Stimulated activated CD8-positive, alpha-beta memory T cell treated with anti-CD3 and anti-CD28 coated beads, Interleukin-7, amount 100 ng/mL, for 1 hour (primary cell): ENCODE measurements at places on chromosomes 5 and 9.
A peak's percentile ranks its signal among the peaks of the same experiment; 100 is the strongest.

GRCh38 chr9:122225312-122226141, 3.2 kb downstream of the LHX6 start:
- DNase-seq = no peak

GRCh38 chr9:116465576-116466270, 221.4 kb upstream of the TRIM32 start:
- DNase-seq = no peak

DNA sequence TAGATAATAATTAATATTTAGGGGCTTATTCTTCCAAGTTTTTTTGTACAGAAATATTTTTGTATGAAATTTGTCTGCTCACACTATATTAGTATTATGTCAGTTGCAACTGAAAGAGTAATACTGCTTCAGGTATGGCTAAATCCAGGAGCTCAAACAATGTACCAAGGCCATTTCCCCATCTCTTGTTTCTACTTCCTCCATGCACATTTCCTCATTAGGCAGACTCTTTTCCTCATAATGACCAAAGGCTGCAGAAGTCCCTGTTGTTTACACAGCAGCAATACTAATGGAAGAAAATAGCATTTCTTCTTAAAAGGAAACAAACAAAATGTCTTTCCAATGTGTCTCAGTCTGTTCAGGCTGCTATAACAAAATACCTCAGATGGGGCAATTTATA, 9.2 kb upstream of the OTULINL start:
- DNase-seq = no peak

- DNase-seq = no peak
These were observed 144.4 kb downstream of the NSG2 start for GRCh38 chr5:174189654-174190541.

DNA sequence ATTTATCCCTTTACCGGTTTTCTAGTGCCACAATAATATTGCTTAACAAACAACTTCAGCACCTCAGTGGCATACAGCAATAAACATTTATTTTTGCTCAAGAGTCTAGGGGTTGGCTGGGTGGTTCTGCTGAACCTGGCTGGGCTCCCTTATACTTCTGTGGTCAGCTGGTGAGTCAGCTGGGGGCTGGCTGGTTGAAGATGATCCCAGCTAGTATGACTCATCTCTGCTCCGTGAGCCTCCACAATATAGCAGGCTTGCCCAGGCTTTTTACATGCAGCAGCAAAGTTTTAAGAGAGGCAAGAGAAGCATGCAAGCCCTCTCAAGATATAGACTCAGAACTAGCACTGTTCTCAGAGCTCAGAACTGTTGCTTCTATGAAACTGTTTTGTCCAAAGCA, 523.5 kb upstream of the CLINT1 start:
- no peak for DNase-seq

DNA sequence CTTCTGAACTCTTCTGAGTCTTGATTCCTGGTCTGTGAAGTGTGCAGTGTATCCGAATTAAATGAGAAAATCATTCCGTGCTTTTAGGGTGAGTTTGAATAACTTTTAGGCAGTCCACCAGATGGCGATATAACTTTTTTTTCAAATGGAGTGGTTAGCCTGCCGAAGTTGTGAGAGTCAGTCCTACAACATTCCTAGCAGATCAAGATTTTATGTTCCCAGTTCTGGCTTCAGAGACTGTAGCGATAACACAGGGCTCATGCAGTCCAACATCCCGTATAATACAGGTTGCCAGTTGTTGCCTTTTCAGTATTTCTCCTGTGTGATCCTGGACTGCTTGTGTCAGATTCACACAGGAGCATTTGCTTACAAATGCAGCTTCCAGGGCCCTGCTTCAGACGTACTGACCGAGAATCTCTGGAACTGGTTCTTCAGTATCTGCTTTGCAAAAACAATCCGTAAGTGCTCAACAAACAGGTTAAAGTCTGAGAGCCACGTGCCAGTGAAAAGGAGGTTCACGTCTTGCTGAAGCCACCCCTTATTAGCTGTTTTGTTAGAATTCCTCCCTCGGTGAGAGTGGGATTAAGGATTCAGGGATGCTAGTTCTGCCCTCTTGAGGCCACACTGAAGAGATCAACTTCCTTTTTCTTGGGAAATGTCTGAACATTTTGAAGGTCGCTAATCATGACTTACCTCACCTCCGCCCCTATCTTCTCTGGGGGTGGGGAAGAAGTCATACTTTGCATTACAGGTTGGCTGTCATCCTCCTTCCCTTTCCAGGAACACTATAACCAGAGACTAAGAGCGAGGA, 22.8 kb downstream of the SMIM3 start:
- no peak for DNase-seq

DNA sequence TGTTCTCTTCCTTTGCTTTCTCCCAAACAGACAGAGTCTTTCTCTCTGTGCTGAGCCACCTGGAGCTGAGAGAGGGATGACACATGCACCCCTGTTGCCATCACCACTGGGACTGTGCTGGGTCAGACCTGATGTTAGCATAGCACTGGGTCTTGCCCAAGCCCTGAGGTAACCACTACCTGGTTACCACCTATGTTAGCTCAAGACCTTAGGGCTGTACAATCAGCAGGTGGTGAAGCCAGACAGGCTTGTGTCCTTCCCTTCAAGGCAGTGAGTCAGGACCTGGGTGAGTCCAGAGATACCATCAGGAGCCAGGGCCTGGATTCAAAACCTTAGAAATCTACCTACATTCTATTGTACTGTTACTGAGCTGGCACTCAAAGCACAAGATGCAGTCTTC, 32.1 kb downstream of the FST start:
- DNase-seq = no peak

- DNase-seq = no peak
These were observed 149.1 kb downstream of the ATP10B start for GRCh38 chr5:160702934-160703333.

- no peak for DNase-seq
These were observed 46.8 kb downstream of the NIPSNAP3B start for GRCh38 chr9:104810421-104811339.

GRCh38 chr5:170303549-170303948, 6.0 kb upstream of the LCP2 start:
- DNase-seq = no peak

DNA sequence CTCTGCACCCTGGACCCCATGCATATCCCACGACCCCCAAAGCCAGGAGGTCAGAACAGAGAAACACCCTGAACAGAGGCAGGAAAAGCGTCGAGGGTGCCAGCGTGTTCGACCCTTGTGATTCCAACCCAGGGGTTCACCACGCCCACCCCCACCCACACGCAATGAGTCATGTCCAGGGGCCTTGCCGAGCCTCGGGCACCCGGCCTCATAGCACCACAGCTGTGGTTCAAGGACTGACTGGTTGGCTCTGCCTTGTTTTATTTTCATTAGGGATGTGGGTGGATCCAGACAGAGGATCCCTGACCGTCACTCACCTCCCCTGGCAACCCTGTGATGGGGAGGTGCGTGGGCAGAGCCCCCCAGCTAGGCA, 9.5 kb upstream of the QSOX2 start:
- DNase-seq = no peak

GRCh38 chr5:137604348-137605095, 105.4 kb upstream of the SPOCK1 start:
- no peak for DNase-seq

- DNase-seq = no peak
These were observed 422.3 kb downstream of the SPATA31D1 start for GRCh38 chr9:82410866-82411265.

GRCh38 chr9:75188756-75189155, 100.4 kb downstream of the OSTF1 start:
- no peak for DNase-seq

DNA sequence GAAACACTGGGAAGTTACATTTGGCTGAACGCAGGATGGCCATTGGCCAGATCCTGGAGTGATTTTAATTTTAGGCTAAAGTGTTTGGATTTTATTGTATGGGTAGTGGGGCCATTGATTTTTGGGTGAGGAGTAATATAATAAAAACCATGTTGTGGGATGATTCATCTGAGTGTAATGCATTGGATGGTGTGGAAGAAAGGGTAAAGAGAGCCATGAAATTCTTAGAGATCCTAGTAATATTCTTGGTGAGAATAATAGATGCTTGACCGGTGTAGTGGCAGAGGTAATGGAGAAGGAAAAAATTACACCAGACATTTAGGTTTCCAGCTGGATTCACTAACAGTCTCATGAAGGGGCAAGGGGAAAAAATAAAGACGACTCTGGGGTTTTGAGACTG, 158.1 kb downstream of the NPR3 start:
- DNase-seq = no peak

DNA sequence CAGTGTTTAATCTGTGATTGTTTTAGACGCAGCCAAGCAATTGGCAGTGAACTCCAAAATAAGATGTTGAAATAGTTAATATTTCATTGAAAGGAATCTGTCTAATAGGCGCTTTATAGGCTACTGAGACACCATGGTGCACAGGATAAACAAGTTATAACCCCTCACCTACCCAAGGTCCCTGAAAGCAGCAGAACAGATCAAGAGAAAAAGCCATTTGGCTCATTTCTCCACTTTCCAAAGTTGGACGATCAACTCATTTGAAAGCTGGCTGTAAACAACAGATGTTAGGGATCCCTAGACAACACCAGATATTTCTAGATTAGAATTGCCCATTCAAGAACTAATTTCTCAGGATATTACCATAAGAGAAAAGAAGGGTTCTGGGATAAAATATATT, 4.9 kb downstream of the PUM3 start:
- no peak for DNase-seq

DNA sequence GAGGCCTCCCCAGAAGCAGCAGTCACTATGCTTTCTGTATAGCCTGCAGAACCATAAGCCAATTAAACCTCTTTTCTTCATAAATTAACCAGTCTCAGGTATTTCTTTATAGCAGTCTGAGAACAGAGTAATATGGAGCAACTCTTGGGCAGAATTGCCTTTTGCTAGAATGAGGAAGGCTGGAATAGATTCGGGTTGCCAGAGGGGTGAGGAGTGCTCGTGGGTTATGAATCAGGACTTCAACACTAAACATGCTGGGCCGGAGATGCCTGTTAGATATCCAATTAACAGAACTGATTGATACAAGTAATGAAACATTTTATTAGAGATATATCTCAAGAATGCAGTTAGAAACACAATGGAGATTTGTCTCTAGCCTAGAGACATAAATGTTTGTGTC, 140.9 kb upstream of the MAP3K1 start:
- DNase-seq = no peak

DNA sequence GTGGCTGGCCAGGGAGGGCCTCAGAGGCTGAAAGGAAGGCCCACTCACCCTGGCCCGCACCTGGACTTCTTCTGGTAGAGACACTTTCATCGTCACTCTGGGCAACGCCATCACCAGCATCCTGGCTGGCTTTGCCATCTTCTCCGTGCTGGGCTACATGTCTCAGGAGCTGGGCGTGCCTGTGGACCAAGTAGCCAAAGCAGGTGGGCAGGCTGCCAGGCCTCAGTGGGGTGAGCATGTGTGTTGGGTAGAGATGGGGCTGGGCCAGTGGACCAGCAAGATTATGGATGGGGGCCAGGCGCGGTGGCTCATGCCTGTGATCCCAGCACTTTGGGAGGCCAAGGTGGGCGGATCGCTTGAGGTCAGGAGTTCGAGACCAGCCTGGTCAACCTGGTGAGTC, 12.6 kb downstream of the SLC6A7 start:
- no peak for DNase-seq

GRCh38 chr5:6774721-6775204, 61.5 kb downstream of the TENT4A start:
- DNase-seq = no peak

GRCh38 chr5:67246546-67247268, 50.1 kb upstream of the CD180 start:
- DNase-seq = no peak

DNA sequence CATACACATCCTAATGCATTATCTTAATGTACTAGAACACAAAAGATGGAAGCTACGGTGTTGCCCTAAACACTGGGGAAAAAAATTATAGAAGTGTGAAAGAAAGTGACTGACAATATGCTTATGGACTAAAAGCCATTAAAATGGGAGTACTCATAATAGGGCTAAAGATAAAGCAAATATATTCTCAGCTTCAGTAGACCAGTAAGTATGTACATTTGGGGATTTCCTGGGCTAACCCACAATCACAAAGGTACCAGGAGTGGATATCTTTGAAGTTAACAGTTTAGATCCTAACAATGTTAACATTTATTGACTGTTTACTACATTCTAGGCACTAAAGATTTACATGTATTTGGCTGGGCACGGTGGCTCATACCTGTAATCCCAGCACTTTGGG, 36.9 kb downstream of the PTGER4 start:
- DNase-seq = no peak

- peak; percentile 16 for DNase-seq
These were observed 67.5 kb upstream of the CKMT2 start for GRCh38 chr5:81165493-81166119.

GRCh38 chr9:86175743-86176456, 76.5 kb upstream of the GOLM1 start:
- no peak for DNase-seq

DNA sequence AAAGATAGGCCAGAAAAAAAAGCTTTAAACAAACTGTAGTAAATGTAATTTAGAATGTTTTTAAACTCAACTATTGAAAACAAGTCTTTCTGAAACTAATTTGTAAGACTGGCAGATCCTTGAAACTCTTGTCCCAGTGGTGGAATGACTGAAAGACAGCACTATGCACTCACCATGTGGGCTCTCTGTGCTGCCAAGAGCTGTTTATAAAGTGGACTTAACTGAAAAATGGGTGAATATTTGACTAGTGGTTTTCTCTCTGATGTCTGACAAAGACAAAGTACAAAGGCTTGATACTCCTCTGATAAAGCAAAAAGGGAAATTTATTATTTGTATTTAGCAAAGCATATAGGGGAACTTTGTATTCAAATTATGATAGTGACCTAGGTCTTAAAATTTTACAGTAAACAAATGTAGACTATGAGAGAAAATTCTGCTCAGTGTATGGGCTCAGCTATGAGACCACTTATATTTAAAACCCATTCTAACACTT, 635.4 kb downstream of the NR2F1-AS1 start:
- no peak for DNase-seq

DNA sequence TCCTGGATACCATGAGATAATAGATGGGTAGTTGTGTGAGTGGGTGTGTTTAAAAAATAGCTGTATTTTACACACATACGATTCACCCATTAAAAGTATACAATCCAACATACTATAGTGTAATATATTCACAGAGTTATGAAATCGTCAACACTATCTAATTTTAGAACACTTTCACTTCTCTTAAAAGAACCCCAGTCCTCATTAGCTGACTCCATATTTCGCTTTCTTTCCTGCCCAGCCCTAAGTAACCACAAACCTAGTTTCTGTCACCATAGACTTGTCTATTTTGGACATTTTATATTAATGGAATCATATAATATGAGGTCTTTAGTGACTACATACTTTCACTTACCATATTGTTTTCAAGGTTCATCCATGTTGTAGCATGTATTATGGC, 63.8 kb upstream of the S1PR3 start:
- DNase-seq = no peak

- DNase-seq = no peak
These were observed 15.1 kb upstream of the PRSS3 start for GRCh38 chr9:33780276-33780675.

DNA sequence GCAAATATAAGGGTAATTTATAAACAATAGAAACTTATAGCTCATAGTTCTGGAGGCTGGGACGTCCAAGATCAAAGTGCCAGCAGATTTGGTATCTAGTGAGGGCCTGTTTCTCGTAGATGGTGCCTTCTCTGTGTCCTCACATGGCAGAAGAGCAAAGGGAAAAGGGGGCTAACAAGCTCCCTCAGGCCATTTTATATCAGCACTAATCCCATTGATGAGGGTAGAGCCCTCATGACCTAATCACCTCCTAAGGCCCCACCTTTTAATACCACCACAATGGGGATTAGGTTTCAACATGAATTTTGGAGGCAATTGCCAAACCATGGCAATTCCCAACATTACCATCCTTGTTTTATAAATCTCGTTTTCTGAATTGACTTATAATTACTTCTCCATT, 259.8 kb downstream of the ARRDC3 start:
- DNase-seq = no peak

GRCh38 chr9:101229606-101230005, 155.2 kb downstream of the BAAT start:
- no peak for DNase-seq
